ENCODE measurements at places on chromosomes 11 and 22. TPM values are rescaled to one million over a fixed set of nuclear protein-coding genes. Genes with fewer than 3 reads are reported as not detected.

Gene TMEM151A
- 0.06 TPM for polyA plus RNA-seq

Gene LDHAL6A
- polyA plus RNA-seq = not detected

DNA sequence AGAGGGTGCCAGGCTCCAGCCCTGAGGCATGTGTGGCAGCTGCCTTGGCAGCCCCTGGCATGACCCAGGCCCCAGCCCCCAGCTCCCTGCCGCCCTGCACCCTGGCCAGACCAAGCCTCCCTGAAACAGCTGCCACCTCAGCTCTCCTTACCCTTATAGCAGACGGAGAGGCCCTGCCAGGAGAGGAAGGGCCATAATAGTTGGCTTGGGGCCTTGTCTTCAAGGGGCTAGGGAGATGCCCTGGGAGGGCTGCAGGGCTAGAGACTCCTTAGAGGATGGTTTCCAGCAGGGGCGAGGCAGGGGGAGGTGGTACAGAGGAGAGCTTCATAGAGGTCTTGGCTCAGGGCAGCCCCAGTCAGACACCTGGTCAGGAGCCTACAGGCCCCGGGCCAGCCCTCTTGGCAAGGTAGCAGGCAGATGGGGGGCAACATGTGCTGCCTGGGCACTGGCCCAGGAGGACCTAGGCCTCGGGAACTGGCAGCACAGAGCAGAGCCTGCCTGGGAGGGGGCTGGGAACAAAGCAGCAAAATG is 13.0 kb downstream of the SMTN start:
- no peak for DNase-seq

DNA sequence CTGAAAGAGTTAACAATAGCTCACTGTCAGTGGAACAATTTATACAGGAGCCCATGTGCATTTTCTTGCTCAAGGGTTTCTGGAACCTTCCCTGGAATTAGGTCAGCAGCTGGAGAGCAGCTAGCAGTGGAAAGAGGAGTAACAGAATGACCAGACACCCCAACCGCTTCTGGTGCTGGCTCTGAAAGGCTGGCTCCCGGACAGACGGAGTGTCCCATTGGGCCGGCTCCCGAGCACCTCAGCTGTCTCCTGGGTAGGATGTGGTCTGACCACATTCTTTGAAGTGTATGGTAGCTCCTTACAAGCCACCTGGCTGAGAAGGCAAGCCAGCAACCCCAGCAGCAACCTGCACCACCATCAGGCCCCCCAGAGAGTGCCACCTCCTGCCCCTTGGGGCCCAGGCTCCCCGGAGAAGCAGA is 44.7 kb downstream of the ABTB2 start:
- DNase-seq = peak; percentile 7

- DNase-seq = peak; percentile 92
These were observed 186.6 kb downstream of the ADAMTS15 start for GRCh38 chr11:130634961-130635473.

Gene SELENOH
- polyA plus RNA-seq = 98.4 TPM

Gene TSSK2
- not detected for polyA plus RNA-seq

DNA sequence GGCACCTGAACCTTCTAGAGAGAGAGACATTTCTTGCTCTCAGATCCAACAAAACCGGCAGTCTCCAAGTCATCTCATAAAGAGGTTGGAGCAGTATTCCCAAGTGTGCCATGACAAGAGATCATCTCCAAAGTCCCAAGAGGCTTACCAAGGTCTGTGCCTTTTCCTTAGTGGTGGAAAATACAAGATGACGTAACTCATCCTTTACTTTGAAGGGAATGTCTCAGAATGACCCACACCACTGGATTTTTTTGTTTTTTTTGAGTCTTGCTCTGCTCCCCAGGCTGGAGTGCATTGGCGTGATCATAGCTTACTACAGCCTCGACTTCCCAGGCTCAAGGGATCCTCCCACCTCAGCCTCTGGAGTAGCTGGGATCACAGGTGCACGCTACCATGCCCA is 71.0 kb upstream of the SLC22A12 start:
- no peak for DNase-seq

Gene PDGFD
- polyA plus RNA-seq = 0.09 TPM

- DNase-seq = no peak
These were observed 148.0 kb downstream of the NTM start for GRCh38 chr11:131518305-131518838.
